NCI-H446 (cell line): ENCODE measurements at places on chromosomes 7 and 10.

DNA sequence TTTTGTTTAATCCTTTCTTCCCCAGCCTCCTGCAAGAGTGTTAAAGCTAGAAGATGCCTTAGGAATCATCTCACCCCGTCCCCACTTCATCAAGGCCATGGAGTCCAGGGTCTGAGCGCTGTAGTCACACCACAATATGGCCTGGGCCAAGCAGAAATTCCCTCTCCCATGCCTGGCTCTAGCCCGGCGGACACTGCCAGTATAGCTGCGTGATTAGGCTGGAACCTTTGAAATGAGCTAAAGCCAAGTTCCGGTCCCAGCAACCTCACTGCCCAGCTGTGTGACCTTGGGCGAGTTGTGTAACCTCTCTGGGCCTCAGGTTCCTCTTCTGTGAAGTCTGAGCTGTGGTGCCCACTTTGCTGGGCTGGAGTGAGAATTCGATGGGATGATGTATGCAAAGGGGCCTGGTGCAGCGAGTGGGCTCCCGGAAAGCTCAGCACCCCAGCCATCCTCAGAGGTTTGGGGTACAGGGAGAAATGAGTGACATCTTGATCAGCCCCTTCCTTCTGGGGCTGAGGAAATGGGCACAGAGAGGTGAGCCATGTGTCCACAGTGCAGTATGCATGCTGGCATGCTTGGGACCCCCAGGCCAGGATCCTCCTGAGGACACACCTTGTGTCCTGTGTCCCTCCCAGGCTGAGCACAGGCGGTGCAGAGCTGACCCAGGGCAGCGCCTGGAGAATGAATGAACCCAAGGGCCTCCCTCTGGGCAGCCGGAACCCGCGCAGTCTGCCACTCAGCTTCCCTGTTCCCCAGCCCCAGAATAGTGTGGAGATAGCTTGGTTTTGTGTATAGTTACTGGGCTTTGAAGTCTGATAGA, 118.6 kb downstream of the ZMIZ1 start:
- no peak for DNase-seq

DNA sequence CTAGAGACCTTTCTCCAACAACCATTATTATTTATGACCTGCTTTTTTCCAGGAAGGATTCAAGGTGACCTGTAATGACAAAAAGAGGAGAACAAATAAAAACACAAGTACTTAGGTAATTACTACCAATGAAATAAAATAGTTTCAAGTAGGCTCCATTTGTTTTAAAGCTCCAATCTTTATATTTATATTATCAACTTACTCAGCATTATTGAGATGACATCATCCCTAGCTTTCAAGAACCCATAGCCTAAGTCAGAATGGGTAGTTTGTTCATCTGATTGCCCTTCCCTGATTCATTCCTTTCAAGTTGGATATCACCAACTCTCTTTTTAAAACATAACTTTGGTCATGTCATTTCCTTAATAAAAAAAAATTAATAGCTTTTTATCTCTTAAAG, 131.5 kb downstream of the GRM3 start:
- DNase-seq, result no peak

DNA sequence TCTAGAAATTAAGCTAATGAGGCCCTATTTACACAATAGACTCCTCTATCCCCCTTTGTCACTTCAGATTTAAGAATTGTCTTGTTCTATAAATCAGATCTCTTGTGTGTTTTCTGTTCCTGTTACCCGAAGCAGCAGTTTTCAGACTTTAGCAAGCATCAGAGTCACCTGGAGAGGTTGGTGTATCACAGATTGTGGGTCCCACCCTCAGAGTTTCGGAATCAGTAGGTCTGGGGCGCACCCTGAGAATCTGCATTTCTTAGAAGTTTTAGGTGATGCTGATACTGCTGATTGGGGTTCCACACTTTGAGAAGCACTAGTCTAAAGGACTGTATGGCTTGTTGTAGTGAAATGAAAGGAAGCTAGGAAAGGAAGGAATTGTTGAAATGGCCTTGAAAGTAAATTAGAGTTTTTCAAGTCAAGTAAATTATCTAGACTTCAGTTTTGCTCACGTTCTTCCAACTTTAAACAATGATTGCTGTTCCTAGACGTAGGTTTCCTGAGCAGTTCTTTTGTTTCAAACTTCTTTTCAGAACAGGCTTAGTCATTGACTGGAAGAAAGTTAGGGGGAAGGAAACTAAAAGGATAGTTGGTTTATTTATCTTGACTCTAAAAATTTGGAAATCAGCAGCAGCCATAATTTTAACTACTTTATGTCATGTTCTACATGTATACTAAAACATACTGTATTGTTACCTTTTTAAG, 15.7 kb downstream of the BPGM start:
- no peak for DNase-seq

GRCh38 chr10:93718937-93719725, 16.7 kb upstream of the FRA10AC1 start:
- no peak for DNase-seq

- no peak for DNase-seq
These were observed 72.7 kb downstream of the TMEM130 start for GRCh38 chr7:98797150-98797549.

GRCh38 chr7:145986248-145986874, 130.2 kb upstream of the CNTNAP2 start:
- DNase-seq, result no peak

DNA sequence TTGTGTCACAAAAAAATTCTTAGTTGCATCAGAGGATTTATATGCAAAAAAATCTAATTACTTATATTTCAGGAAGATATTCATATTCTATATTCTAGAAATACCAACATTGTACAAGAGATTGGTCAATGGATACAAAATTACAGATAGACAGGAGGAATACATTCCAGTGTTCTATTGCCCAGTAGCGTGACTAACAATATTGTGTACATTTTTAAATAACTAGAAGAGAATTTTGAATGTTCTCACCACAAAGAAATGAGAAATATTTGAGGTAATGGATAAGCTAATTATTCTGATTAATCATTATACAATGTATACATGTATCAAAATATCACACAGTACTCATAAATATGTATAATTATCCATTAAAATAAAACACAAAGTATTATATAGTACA, 253.3 kb downstream of the IPMK start:
- DNase-seq, result no peak
